ENCODE measurements at places on chromosomes 12 and 14. TPM values are rescaled to one million over a fixed set of nuclear protein-coding genes. Genes with fewer than 3 reads are reported as not detected.

DNA sequence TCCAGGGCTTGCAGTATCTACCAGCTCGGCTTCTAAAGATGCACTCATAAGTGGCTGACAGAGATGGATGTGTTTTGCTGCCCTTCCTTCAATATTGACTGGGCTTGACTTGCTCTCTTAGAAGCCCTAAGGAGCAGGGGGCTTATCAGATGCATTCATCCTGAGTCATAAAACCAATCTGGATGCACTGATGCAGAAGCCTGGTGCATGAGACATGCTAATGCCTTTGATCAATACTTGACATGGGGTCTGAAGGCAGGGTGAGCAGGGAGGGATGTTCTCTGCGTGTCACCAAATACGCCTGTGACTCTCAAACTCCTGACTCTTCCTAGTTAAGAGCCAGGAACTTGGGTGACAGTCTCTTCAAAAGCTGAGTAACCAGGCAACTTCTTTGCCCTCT, 77.8 kb upstream of the HSPB8 start:
- no peak for DNase-seq

DNA sequence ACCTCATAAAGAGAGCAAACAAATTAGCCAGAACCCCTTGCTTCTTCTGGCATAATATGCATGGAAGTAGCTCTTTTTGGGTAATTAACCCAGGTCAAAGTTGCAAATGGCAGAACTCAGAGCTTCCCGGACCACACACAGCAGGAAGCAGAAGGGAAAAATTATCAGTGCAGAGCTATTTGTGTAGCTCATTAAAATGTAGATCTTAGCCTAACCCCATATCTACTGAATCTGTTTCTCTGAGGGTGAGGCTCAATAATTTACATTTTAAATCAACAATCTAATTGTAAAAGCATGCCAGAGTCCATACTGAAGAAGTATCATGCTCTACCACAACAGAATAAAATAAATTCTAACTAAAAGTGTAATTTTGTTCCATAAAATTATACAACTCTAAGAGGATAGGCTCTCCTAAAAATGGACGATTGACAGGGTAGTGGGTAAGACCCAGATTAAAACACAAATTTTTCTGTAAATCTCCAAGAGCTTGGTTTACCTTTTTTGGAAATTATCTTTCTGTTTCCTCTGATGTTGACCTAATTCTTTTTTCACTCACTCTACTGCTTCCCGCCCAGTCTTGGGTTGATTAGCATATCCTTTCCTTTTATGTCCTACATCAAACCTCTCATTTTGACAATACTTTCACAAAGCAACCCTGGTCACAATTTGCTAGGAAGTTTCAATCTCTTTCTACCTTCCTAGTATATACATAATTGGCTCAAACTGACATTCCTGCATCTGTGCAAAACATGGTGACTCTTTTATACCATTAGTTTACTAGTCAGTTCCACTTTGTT, 213.3 kb upstream of the SLC16A7 start:
- DNase-seq: no peak

- no peak for DNase-seq
These were observed 379.8 kb downstream of the MED13L start for GRCh38 chr12:115897729-115898128.

DNA sequence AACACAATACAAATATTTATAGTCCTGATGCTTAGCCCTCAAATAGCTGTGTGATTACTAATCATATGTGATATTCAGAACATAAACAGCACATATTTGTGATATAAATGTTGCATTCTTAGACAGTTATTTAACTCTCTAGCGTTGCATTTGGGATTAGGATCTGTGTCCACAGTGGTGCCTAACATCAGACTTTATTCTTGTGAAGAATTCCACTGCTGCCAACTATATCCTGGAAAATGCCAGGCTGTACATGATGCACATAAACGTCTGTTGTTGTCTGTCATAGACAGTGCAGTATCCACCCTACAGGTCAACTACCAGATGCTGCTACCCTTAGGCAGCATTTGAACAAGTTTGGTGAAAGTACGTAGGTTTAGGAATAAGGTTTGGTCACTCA, 39.0 kb downstream of the SLC38A4 start:
- DNase-seq: no peak

GRCh38 chr12:48187916-48188695, 4.7 kb downstream of the CCDC184 start:
- no peak for DNase-seq

GRCh38 chr14:68235011-68235410, 415.4 kb downstream of the RAD51B start:
- no peak for DNase-seq

DNA sequence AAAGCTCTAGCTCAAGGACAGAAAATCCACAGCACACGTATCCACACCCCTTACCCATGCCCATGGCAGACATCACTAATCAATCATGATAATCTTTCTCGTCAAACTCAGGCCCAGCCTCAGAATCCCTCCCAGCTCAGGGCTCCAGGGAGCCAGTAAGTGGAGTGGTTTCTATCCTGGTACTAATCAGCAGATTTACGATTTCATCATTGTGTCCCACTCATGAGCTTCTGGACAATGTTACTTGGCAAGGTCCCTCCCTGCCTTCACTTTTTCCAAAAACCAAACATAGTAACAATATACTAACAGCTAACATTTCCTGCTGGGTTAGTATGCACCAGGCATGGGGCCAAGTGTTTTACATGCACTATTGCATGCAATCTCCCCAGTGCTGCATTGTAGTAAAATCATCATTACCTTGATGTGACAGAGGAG, 45.8 kb upstream of the NCOR2 start:
- no peak for DNase-seq

- DNase-seq: no peak
These were observed 86.5 kb downstream of the DAD1 start for GRCh38 chr14:22502551-22502950.

GRCh38 chr14:22837750-22838538, 1.6 kb downstream of the MMP14 start:
- DNase-seq: peak; percentile 32

DNA sequence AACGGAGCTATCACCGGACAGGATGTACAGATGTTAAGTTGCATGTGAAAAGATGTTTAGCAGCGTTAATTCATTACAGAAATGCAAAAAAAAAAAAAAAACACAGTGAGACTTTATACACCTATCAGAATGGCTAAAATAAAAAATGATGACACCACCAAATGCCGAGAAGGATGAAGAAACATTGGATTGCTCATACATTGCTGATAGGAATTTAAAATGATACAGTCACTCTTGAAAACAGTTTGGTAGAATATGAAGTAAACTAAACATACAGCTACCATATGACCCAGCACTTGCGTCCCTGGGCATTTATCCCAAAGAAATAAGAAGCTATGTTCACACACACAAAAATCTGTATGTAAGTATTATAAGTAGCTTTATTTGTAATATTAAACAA, 574.1 kb downstream of the SLC16A7 start:
- no peak for DNase-seq

GRCh38 chr12:96197503-96198272, 3.5 kb downstream of the ELK3 start:
- DNase-seq: no peak

The GPHN gene
- 29.8 TPM for total RNA-seq

The C12orf54 gene
- not detected for total RNA-seq

The TRPV4 gene
- total RNA-seq: 0.17 TPM

The CLEC9A gene
- total RNA-seq: not detected

The RGS6 gene
- 1.2 TPM for total RNA-seq

The EGLN3 gene
- total RNA-seq: 1.9 TPM

The CPNE6 gene
- 0.44 TPM for total RNA-seq

The TEX52 gene
- total RNA-seq: not detected

All from glutamatergic neuron (in vitro differentiated cells).